ENCODE measurements at places on chromosomes 5 and 9.

- H3K36me3 ChIP-seq: no peaks in the 10 kb centered on the region
- H3K27ac ChIP-seq: no peak overlapping the region
- H3K27me3 ChIP-seq: no peaks in the 10 kb centered on the region
- peaks cover 26% of the 10 kb centered on the region for H3K4me1 ChIP-seq
- DNase-seq: peak; percentile 12
- no peak overlapping the region for H3K4me3 ChIP-seq
Observed at GRCh38 chr5:132406144-132406783, 36.8 kb downstream of the SLC22A5 start.

- no peaks in the 10 kb centered on the region for H3K27me3 ChIP-seq
- DNase-seq: no peak
- H3K27ac ChIP-seq: peak overlapping the region; percentile 66
Observed at GRCh38 chr9:13568841-13569601, 289.5 kb upstream of the MPDZ start.

DNA sequence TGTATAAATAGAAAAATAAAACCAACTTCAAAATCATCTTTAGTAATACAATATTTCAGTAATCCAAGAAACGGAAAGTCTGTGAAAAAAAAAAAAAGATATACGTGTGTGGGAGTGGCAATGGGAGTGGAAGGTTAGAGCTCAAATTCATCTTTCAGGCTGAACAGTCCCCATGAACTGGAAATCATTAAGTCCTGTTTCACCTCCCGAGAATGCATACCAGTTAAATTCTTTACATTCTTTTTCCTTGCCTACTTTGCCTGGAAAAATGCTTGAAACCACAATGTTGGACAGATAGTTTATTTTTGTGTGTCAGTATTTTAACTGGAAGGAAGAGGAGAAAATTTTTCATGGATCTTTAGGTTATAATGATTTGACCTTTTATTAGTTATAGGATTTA is 166.8 kb downstream of the MUSK start:
- H3K4me3 ChIP-seq: no peak overlapping the region
- no peaks in the 10 kb centered on the region for H3K36me3 ChIP-seq
- no peaks in the 10 kb centered on the region for H3K27me3 ChIP-seq
- H3K27ac ChIP-seq: no peak overlapping the region
- DNase-seq: no peak
- no peaks in the 10 kb centered on the region for H3K4me1 ChIP-seq

GRCh38 chr9:17083258-17083657 is 51.6 kb upstream of the CNTLN start:
- H3K4me3 ChIP-seq: no peak overlapping the region
- no peaks in the 10 kb centered on the region for H3K36me3 ChIP-seq
- H3K27ac ChIP-seq: no peak overlapping the region
- DNase-seq: no peak

All from liver (tissue), 10 donors.